Activated T-helper 1 cell treated with anti-CD3 and anti-CD28 coated beads, Interleukin-12 subunit alpha, Interleukin-12 subunit beta, Interleukin-2, Interleukin-4 antibody, amounts not matched to agents 30 ng/mL and 10 ng/mL and 1 ng/mL, durations not matched to agents 14 hours and 24 hours and 36 hours (primary cell): ENCODE measurements at places on chromosomes 5 and 9. TPM values are rescaled to one million over a fixed set of nuclear protein-coding genes. Genes with fewer than 3 reads are reported as not detected.

DNA sequence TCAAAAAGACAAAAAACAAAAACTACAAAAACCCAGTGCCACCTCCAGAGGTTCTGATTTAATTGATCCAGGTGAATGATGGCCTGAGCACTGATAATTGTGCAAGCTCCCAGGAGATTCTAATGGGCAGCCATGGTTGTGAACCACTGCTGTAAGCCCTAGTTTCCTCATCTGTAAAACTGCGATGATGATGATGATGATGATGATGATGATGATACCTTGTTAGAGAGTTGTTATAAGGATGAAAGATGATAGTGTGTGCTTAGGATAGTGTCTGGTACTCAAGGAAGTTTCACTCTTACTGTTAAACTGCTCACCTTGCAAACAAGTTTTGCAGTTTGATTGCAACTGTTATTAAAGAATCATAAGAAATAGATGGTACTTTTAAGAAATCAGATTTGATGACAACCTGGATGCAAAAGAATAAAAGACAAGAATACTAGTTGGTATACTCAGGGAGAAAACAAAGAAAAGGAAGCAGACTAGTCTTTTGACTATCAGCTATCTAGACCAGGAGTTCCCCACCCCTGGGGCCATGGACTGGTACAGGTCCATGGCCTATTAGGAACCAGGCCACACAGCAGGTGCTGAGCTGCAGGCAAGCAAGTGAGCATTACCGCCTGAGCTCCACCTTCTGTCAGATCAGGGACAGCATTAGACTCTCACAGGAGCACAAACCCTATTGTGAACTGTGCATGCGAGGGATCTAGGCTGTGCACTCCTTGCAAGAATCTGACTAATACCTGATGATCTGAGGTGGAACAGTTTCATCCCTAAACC is 98.0 kb downstream of the OR2K2 start:
- H3K4me1 ChIP-seq, result no peaks in the 10 kb centered on the region
- no peak overlapping the region for H3K4me3 ChIP-seq
- no peaks in the 10 kb centered on the region for H3K27me3 ChIP-seq
- DNase-seq, result no peak

- no peaks in the 10 kb centered on the region for H3K27me3 ChIP-seq
- peaks cover 6% of the 10 kb centered on the region for H3K4me1 ChIP-seq
- no peak for DNase-seq
- H3K27ac ChIP-seq, result no peak overlapping the region
- no peak overlapping the region for H3K4me3 ChIP-seq
- H3K36me3 ChIP-seq, result no peaks in the 10 kb centered on the region
These were observed 141.1 kb upstream of the SLC12A2 start for GRCh38 chr5:127942246-127943060.

DNA sequence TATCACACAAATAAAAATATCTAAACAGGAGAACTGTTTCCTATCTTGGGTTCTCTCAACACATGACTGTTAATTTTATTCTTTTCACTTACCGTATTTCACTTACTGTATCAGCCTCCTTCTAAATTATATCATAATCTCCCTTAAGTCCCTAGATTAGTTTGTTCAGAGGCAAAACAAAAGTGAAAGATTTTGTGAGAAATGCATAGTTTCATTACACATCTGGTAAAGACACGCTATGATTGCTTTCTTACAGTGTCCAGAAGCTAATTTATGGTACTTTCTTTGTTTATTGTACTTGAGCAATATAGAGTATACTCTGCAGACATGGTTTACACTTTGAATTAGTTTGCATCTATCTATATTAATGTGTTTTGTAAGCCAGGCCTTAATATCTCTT is 159.7 kb upstream of the TLX3 start:
- DNase-seq, result no peak
- no peaks in the 10 kb centered on the region for H3K4me1 ChIP-seq
- H3K4me3 ChIP-seq, result no peak overlapping the region
- no peaks in the 10 kb centered on the region for H3K36me3 ChIP-seq
- H3K27ac ChIP-seq, result no peak overlapping the region

DNA sequence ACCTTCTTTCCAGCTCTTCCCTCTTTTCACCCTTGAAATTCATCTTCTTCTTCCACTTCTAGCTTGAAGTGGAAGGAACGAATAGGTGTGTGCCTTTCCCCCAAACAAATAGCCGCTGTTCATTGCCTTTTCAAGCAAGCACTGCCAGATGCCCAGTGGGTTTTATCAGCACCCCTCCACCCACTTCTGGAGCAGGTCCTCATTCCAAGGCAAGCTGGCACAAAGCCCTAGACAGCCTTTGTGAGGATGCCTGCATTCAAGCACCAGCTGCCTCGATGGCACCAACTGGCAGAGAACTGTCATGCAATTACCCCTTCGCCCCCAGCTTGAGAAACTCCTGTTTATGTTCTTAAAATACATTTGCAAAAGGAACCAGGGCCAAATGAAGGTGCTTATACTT is 36.5 kb downstream of the SERINC5 start:
- H3K4me3 ChIP-seq, result no peak overlapping the region
- peak overlapping the region; percentile 20 for H3K27ac ChIP-seq
- H3K4me1 ChIP-seq, result peaks cover 48% of the 10 kb centered on the region

- no peak overlapping the region for H3K4me3 ChIP-seq
- peak overlapping the region; percentile 53 for H3K27ac ChIP-seq
- peaks cover 35% of the 10 kb centered on the region for H3K4me1 ChIP-seq
- DNase-seq, result no peak
These were observed 17.1 kb downstream of the F2R start for GRCh38 chr5:76733049-76733417.

GRCh38 chr9:130943777-130944176 is 4.7 kb upstream of the FIBCD1 start:
- peaks cover 4% of the 10 kb centered on the region for H3K4me1 ChIP-seq
- no peak overlapping the region for H3K4me3 ChIP-seq
- no peaks in the 10 kb centered on the region for H3K36me3 ChIP-seq

DNA sequence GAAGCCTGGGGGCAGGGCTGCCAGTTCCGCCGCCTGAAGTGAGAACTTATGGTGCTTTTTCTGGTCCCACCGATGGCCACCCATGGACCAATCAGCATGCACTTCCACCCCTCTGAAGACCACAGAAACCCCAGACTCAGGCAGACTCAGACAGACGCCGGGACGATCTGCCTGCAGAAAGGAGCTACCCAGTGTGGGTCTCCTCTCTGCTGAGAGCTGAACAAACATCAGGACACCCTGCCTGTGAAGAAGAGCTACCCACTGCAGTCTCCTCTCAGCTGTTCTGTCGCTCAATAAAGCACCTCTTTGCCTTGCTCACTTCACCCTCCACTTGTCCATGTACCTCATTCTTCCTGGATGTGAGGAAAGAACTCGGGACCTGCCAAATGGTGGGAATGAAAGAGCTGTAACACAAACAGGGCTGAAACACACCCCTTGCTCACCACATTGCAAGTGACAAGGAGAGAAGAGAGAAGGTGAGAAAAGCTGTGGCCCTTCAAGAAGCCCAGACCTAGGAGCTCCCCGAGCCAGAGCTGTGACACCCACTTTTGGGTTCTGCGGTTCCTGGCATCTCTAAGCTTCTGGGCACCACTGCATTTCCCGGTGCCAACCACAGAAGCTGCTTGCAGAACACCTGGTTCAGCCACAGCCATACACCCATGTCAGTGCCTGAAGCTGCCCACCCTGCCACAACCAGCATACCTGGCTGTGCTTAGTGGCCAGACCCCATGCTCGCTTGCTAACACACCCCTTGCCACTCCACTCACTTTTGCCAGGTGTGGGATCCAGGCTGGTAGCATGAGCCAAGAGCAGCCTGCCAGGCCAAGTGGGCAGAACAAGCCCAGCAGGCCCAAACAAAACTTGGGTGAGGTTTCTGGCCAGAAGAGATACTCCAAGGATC is 114.3 kb upstream of the TSLP start:
- H3K4me3 ChIP-seq, result no peak overlapping the region
- no peak overlapping the region for H3K27ac ChIP-seq
- DNase-seq, result no peak
- no peaks in the 10 kb centered on the region for H3K4me1 ChIP-seq

DNA sequence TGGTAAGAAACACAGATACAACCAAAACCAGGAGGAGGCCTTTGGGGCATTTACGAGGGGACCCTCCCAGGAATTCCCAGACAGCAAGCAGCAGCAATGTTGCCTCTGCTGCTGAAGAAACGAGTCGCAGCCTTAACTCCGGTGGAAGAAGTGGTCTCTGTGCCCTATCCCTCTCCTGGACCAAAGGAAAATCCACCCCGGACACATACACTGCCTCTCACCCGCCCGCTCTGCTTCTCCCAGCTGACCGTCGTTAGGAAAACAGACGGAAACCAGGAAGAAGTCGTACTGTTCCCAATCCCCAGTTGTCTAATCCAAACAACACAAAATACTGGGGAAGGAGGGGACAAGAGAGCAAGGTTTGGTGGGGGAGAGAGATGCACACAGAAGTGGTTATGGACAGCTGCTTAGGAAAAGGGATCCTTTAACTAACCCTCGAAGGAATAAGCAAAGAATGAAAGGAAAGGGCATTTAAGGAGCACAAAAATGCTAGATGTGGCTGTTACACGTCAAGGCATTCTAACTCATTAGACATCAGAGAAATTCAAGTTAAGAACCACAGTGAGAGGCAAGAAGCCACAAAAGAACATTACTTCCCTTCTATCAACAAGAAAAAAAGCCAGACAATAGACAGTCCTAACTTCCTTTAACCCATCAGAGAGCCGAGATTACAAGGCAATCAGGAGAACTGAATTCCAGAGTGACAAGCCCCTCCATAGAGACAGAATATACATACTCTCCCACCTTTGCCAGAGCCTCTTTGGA is 71.9 kb downstream of the ACTL7B start:
- H3K27me3 ChIP-seq, result peaks cover 3% of the 10 kb centered on the region
- H3K36me3 ChIP-seq, result no peaks in the 10 kb centered on the region

- peaks cover 21% of the 10 kb centered on the region for H3K4me1 ChIP-seq
- peaks cover 78% of the 10 kb centered on the region for H3K27me3 ChIP-seq
- H3K36me3 ChIP-seq, result peaks cover 6% of the 10 kb centered on the region
- no peak overlapping the region for H3K27ac ChIP-seq
These were observed 189.7 kb downstream of the MEF2C start for GRCh38 chr5:88693071-88693932.

DNA sequence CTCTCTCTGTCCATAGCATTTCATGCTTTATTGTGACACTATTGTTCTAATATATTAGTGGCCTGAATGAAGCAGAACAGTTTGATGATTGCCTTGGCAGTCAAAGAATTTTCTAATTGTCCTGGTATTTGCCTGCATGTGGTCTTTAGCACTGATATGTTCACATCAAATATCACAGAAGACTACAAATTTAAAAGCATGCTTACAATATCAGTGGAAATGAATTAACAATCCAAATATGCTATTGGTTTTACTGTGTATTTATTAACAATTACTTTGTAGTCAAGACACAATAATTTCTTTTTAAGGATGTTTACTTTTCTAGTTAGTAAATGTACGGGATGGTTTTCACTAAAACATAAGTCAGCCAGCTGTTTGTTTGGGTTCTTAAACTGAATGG is 18.3 kb downstream of the EFNA5 start:
- H3K4me1 ChIP-seq, result no peaks in the 10 kb centered on the region
- H3K27me3 ChIP-seq, result peaks cover 9% of the 10 kb centered on the region
- H3K27ac ChIP-seq, result no peak overlapping the region
- no peak for DNase-seq

- DNase-seq, result no peak
- H3K27ac ChIP-seq, result no peak overlapping the region
- no peak overlapping the region for H3K4me3 ChIP-seq
- H3K4me1 ChIP-seq, result peaks cover 44% of the 10 kb centered on the region
These were observed 37.1 kb upstream of the RAPGEF6 start for GRCh38 chr5:131671994-131672655.

DNA sequence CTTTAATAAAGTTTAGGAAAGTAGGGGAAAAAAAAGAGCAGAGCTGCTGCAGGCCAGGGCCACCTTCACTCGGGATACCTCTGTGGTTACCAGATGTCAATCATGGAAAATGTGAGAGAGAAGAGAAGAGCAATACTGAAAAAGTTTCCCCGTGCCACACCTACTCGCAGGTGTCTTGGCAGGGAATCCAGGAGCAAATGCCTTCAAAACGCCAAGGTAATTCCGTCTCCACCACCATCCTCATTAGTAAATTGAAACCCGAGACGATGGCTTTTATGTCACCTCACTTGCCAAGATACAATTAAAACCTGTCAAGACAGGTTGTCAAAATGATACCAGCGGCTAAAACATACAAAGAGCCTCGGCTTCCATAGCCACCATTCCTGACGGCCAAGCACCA is 49.7 kb downstream of the FAM81B start:
- H3K27me3 ChIP-seq, result peaks cover 16% of the 10 kb centered on the region
- H3K27ac ChIP-seq, result no peak overlapping the region
- no peaks in the 10 kb centered on the region for H3K4me1 ChIP-seq
- no peak overlapping the region for H3K4me3 ChIP-seq

Gene KCNIP1
- total RNA-seq, result not detected in 2 replicates

Gene FOXD4L6
- 0.16 TPM in 1 of 2 replicates, not detected in the other for total RNA-seq

Gene RNF224
- total RNA-seq, result 0.29 TPM in 1 of 2 replicates, not detected in the other

Gene ORM2
- not detected in 2 replicates for total RNA-seq

Gene FYB1
- total RNA-seq, result 100 and 107 TPM in 2 replicates
